ENCODE measurements at places on chromosomes 6 and 20.

GRCh38 chr6:170129691-170130171 is 161.1 kb downstream of the DLL1 start:
- no peak for ATAC-seq

DNA sequence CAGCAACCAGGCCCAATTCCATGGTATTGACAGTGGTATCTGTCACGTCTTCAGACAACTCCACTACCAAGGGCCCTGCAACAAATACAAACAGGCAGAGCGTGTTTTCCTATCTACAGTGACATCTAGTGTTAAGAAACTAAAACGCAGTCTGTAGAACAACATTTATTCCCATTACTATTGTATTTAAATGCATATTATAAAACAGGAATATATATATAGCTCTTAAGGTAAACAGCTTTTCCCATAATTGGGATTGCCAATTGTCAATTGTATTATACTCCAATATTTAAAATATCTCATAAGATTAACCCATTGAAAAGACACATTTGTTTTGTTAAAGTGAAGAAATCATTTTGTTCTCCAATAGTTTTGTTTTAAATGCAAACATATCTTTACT is 97.2 kb downstream of the KIF16B start:
- ATAC-seq: no peak

DNA sequence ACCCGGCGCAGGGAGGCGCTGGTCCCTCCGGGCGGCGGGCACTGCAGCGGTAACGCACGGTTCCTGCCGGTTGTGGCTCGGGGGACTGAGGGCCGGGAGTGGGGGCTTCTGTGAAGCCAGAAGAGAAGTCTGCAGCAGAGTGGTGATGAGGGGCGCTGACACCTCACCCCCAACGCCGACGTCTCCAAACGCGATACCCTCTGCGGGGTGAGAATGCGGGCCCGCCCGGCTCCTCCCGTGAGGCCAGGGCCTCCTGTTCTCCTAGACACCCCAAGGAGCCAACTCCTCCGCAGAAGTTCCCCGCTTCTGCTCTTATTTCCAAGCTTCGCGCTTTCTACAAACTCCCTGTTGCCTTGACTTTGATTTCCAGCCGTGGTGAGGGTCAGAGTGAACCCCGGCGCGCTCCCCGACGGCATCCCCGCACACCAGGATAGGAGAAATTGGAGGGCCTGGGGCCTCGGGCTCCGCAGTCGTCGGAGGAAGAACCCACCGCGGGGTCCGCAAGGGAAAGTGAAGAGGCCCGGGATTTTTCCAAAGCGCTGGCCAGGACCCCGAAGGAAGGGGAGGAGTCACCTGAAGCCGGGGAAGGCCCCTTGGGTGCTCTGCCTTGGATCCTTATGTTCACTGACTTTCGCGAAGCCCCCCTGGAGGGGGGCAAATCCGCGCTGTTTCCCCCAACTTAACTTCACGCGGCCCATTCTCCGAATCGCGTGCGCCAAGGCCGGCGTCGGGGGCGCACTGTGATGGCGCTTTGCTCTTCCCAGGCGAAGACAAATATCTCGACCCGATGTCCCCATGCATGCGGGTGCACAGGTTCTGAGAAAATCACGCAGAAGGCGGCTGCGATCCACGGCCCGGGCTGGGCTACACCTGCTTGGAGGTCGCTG is 3.1 kb upstream of the INSM1 start:
- ATAC-seq: no peak

DNA sequence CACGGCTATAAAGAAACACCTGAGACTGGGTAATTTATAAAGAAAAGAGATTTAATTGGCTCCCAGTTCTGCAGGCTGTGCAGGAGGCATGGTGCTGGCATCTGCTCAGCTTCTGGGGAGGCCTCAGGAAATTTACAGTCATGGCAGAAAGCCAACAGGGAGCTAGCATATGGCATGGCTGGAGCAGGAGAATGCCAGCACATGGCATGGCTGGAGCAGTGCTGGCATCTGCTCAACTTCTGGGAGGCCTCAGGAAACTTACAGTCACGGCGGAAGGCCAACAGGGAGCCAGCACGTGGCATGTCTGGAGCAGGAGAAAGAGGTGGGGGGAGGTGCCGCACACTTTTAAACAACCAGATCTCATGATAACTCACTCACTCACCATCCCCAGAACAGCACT is 32.5 kb upstream of the DACT2 start:
- no peak for ATAC-seq

DNA sequence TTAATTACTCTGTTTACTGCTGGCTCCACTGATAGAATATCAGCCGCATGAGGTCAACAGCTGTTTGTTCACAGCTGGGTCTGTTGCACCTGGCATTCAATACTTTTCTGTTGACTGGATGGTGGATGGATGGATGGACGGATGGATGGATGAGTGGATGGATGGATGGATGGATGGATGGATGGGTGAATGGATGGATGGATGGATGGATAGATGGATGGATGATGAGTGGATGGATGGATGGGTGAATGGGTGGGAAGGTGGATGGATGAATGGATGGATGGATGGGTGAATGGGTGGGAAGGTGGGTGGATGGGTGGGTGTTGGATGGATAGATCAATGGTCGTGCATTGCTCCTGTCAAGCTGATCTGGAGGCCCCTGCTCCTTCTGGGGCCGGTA is 422.2 kb upstream of the SULF2 start:
- ATAC-seq: no peak

DNA sequence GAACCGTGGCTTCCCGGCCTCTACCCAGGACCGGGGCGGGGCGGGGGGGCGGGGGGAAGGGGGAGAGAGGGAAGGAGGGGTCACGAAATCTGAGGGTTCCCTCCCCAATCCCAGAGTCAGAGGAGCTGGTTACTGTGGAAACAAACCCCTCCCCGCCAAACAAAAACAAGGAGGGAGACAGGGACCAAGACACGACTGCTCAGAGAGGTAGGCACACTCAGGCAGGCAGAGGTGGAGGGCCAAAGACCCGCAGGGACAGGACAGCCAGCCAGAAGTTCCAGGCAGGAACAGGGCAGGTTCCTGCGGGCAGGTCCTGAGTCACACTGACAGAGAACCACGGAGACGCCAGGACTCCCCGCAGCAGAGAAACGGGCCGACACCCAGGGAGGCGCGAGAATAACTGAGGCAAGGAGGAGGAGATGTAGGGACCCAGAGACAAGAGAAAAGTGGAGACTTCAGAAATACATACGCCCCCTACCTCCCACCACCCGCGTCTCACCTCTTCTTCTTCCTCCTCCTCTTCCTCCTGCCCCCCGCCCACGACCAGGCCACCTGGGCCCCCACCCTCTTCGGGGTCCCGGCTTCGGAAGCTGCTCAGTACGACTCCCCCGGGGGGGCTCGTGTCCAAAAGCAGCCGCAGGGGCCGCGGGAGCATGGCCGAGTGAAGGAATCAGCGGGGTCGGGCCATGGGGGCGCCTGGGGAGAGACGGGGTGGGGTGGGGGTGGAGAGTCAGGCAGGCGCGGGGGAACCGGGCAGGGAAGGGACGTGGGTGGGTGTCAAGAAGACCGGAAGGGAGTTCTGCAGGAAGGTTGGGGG is 578 bp downstream of the RGL2 start:
- peak; percentile 54 for ATAC-seq

- ATAC-seq: no peak
These were observed 34.4 kb downstream of the SLC52A3 start for GRCh38 chr20:733861-734260.

GRCh38 chr6:133567636-133568035 is 321.3 kb upstream of the TCF21 start:
- ATAC-seq: no peak

GRCh38 chr6:144896289-144896688 is 611.2 kb downstream of the UTRN start:
- no peak for ATAC-seq

- ATAC-seq: no peak
These were observed 35.1 kb downstream of the PLCB4 start for GRCh38 chr20:9103955-9104354.

DNA sequence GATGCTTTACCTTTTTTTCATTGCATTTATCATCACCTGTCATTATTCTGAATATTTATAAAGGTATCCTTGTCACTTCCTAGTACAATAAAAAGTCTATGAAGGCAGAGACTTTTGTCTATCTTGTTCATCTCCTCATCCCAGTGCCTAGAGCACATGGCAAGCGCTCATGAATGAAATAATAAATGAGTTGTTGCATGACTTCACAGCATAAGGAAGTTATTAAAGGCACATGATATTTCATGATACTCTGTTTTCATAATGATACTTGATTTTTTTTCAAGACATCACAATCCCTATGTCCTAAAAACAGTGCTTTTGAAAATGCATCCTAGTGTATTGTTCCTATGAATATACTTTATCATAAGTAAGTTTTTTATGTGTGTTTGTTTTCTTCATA is 310.6 kb upstream of the RSPO3 start:
- ATAC-seq: no peak

DNA sequence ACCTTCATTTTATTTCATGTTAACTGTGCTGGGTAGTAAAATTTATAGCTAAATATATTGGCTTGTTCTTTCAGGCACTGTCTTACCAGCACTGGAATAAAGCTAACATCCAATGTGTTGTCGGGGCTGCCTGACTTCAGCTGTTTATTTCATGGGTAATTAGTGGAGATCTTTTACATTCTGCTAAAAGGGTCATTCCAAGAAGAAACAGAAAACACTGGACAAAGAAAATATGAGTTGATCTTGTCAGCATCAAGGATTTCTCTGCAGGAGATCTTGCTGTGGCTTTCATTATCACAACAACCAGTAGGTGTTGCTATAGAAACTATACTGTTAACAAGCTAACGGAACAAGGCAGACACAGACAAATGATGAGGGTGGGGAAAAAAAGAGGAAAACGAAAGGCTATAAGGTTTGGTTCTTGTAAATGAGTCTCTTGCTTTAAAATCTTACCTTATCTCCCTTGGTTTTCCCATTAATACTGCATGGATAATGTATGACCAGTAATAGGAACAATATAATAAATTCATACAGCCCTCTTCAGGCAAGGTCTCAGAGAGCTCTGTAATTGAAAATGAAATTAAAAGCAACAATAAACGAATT is 206.8 kb downstream of the SIM1 start:
- ATAC-seq: no peak

DNA sequence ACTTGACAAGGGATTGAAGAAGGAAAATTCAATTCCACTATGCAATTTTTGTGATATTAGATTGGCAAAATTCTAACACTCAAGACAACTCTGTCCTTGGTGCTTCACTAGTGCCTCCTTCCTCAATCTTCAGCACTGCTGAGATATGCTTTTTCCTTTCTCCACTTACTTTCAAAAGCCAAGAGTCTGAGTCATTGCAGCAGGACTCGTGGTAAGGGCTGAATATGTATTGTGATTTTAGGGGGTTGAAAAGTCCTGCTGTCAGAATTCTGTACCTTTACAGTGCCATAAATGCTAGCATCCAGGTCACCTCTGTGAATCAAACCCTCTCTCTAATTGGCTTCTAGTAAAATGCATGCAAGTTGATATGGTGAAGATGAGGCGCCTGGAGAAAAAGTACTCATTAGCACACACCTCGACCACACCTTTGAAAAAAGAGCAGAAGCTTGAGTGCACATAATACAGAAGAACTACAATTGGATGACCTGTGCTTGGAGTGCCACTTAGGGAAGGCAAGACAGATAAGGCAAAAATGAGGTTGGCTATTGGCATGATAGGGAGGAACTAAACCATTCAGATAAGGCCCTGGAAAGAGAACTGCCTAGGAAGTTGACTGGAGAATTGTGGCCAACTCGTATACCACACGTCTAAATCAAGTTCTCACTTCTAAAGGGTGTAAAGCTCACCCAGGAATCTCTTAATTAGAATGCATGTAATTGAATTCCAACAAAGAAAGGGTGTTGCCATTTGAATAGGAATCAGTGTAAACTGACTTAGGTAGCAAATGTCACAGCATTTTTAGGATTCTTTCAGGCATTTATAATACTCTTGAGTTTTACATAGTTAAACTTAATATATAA is 43.6 kb upstream of the FAM83B start:
- no peak for ATAC-seq

DNA sequence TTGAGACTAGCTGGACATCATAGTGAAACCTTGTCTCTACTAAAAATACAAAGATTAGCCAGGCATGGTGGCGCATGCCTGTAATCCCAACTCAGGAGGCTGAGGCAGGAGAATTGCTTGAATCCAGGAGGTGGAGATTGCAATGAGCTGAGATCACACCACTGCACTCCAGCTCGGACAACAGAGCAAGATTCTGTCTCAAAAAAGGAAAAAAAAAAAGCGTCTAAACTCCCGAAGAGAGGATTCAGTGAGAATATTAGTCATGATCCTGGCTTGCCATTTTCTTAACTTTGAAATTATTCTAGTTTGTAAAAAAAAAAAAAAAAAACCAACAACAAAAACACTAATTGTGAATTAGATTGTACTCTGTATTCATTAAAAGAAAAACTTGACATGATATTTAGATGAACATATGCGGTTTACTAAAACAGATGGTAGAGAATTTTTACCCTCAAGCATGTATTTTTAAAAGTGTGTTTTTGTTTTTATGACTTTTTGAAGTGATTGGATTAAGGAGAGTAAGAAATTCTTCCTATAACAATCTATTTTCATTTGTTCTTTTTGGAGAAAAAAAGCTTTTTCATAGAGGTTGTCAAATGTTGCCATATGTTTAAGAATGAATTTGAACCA is 80.7 kb downstream of the UST start:
- no peak for ATAC-seq

DNA sequence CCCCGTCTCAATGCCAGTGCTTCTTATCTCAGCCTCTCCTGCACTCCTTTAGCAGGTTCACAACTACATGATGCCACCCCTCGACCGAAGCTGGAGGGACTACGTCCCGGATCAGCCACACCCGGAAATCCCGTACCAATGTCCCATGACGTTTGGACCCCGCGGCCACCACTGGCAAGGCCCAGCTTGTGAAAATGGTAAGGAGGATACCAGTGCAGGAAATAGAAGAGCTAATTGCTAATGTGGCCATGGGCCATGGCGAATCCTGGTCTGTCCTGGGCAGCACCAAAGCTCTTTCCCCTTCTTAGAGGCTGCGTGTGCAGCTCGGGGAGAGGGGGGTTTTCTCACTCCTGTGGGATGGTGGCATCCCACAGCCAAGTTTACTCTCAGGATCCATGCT is 5.5 kb downstream of the IRF4 start:
- no peak for ATAC-seq

GRCh38 chr6:87393026-87393622 is 14.6 kb upstream of the CFAP206 start:
- ATAC-seq: peak; percentile 74

- no peak for ATAC-seq
These were observed 52.1 kb upstream of the FBXO30 start for GRCh38 chr6:145866456-145867396.

- peak; percentile 81 for ATAC-seq
These were observed 35.4 kb downstream of the MAN1A1 start for GRCh38 chr6:119313937-119314884.

- no peak for ATAC-seq
These were observed 120.7 kb upstream of the ZFP64 start for GRCh38 chr20:52312132-52312729.

- peak; percentile 39 for ATAC-seq
These were observed 201.0 kb downstream of the SYNDIG1 start for GRCh38 chr20:24670341-24670872.

- no peak for ATAC-seq
These were observed 13.4 kb upstream of the MOCS1 start for GRCh38 chr6:39947611-39948068.

GRCh38 chr20:16408981-16409380 is 164.3 kb downstream of the KIF16B start:
- ATAC-seq: no peak

Measured in stimulated activated memory B cell treated with anti-CD40 and anti-IgM and Interleukin-4, amounts not matched to agents 10 μg/mL and 1 μg/mL and 100 μg/mL, for 72 hours (primary cell).